ENCODE measurements at places on chromosomes 5 and 9.

- DNase-seq, result no peak
Observed at GRCh38 chr5:50969151-50970031, 303.0 kb downstream of the PARP8 start.

- no peak for DNase-seq
Observed at GRCh38 chr5:167993771-167994170, 297.7 kb upstream of the WWC1 start.

- no peak for DNase-seq
Observed at GRCh38 chr9:96130970-96131369, 171.0 kb downstream of the HSD17B3 start.

DNA sequence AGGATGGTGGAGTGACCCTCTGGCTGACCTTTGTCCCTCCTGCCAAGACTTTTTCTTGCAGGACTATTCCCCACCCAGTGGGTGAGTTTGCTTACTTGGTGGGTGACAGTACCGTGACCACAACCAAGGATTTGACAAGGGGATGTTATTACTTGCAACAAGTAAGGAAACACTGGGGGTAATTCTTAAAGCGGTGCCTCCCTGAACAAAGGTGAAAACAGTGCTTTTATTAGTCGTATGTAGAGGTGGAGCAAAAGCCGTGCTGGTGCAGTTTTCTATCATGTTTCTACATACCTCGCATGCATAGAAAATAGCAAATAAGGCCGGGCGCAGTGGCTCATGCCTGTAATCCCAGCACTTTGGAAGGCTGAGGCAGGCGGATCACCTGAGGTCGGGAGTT lies 41.0 kb upstream of the KDM4C start:
- DNase-seq, result no peak

DNA sequence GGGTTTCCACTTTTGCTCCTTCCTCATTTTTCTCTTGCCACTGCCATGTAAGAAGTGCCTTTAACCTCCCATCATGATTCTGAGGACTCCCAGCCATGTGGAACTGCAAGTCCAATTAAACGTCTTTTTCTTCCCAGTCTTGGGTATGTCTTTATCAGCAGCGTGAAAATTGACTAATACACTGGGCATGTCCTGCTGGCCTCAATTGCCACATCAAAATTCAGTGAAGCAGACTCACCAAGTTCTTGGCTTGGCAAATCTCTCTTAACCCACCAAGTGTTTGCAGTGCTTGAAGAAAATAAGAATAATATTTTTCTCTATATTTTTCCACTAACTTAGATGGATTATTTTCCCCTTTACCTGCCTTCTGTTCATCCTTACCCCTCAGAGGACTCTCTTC lies 212.0 kb downstream of the BRINP1 start:
- no peak for DNase-seq

- peak; percentile 19 for DNase-seq
Observed at GRCh38 chr5:90484540-90484939, 9.9 kb downstream of the POLR3G start.

GRCh38 chr5:57956636-57957035 lies 474.0 kb upstream of the ACTBL2 start:
- no peak for DNase-seq

- no peak for DNase-seq
Observed at GRCh38 chr9:34385561-34386230, 9.0 kb upstream of the MYORG start.

DNA sequence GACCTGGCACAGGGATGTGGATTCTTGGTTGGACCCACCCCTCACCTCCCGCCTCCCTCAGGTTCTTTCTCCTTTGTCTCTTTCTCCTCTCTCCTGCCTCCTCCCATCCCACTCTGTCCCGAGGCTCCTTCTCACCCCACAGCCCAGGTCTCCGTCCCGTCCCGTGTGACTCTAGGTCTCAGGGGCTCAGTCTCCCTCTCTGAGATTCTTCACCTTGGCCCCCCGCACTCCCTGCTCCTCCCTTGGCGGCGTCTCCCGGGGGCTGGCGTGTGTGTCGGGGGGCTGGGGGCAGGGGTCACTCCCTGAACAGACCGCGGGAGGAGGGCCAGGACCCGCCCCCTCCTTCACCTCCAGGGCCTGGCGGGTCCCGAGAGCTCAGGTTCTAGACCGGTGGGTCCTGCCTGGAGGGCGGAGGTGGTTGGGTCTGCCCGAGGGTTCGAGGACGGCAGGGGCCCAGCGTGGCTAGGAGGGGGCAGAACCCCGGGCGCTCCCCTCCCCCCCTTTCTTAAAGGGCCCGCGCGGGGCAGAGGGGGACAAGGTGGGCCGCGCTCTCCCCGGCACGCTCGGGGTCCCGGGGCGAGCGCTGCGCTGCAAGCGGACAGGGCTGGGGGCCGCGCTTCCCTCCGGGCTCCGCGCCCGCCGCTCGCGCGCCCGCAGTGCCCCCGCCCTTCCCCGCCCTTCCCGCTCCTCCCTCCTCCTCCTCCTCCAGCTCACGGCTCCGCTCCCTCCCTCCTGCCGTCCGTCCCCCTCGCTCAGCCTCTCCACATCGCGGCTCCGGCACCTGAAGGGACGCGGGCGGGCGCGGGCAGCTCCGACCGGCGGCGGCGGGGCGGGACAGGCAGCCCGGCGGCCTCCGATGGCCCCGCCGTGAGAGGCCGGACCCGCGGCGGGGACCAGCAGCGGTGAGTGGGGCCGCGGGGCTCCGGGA lies at the start of gene PSD2:
Gene PSD2 (plus strand): TSS at position 735 of the 928 bp plus-strand sequence. CDS start 13,633 bp downstream, outside the sequence.
- DNase-seq, result peak; percentile 9

DNA sequence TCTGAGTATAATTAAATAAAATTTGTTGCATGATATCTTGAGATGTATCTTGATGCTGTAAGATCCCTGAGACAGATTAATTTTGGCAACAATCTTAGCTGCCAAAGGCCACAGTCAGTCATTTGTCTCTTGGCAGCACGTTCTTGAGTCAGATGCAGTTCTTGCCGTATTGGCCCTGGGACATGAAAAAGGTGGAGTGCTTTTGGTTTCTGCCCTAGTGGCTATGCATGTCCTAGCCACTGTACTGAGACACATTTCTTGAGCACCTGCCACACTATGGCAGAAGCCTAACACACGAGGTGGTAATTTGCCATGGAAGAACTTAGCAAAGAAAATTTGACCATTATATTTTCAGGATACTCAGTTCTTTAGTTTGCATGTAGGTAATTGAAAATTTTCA lies 45.0 kb upstream of the PHF2 start:
- DNase-seq, result no peak

DNA sequence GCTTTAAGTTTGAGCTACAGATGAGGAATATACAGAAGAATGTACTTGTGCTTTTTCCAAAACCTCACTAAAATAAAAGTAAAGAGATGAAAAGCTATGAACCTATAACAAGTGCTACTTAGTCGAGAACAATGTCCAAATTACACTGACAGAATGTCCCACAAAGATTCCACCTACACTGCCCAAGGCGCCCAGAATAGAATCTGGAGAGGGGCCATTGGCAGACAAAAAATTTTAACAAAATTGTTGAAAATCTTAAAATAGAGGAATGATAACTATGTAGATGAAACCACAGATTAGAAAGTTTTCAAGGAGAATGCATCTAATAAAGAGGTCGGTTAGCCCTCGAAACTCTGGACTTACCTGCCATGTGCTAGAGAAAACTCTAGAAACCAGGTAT lies 235.3 kb downstream of the CETN3 start:
- DNase-seq, result peak; percentile 6

DNA sequence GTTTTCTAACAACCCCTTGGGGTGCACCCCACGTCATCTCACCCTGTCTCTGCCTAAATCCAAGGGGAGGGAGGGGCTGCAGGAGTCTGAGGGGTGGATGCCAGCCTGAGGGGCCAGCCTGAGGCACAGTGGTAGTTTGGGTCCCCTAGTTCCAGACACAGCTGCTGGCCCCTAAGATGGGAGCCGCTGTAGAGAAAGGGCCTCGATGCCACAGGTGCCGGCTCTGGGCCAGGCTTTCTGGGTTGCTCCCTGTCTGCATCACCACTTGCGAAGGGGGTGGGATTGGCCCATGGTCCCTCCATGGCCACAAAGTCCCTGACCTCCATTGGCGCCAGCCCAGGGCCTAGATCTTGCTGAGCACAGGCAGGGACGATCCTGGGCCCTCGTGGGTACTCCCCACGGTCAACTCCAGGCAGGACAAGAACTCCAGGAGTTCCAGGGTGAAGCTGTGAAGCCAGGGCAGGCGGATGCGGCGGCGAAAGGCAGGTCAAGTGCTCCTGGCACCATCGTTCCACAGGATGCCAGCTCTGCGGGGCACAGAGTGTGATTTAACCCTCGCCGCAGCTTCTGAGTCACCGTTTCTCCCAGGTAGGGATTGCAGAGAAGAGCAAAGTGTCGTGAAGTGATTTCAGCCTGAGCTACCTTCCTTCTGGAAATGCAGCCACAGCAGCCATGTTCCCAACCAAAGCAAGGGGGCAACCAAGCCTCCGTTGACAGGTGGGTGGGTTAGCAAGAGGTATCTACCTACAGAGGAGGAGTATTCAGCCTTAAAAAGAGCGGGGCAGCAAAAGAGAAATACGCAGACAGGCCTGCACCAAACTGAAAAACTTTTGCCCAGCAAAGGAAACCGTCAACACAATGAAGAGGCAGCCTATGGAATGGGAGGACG lies 41.6 kb upstream of the EXOC3 start:
- DNase-seq, result no peak

GRCh38 chr5:75948438-75948837 lies 134.7 kb upstream of the SV2C start:
- DNase-seq, result no peak

DNA sequence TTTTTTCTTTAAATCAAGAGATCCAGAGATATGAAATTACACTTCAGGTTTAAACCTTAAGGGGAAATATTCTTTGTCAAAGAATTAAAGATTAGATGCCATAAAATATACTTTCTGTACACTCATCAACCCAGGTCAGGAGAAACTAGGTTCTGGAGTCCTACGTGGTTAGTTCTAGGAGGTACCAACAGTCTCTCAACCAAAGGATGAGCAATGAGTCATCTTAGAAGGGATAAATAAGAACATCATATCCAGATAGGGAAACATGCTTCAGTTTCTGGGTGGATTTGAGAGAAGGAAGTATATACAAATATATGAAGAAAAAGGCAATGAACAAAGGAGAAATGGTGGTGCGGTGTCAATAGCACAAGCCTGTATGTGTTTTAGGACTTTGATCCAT lies 98.2 kb downstream of the CSNK1G3 start:
- peak; percentile 16 for DNase-seq

GRCh38 chr5:136033234-136033633 lies 4.4 kb downstream of the TGFBI start:
- no peak for DNase-seq

DNA sequence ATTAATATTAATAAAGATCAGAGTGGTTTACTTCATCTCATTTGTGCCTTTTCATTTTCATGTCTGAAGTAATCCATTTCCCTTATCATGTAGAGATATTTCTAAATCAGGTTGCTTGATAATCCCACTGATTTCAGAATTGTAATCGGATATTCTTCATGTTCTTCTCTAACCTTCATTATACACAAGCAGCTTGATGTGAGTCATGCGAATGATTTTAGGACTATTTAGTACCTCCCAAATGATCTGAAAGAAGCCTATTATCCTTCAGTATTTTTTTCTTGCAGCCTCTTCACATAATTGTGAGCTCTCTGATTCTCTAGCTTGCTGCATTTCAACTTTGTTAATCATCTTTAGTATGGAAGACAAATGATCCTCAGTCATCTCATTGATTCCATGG lies 182.0 kb downstream of the GIN1 start:
- peak; percentile 33 for DNase-seq

DNA sequence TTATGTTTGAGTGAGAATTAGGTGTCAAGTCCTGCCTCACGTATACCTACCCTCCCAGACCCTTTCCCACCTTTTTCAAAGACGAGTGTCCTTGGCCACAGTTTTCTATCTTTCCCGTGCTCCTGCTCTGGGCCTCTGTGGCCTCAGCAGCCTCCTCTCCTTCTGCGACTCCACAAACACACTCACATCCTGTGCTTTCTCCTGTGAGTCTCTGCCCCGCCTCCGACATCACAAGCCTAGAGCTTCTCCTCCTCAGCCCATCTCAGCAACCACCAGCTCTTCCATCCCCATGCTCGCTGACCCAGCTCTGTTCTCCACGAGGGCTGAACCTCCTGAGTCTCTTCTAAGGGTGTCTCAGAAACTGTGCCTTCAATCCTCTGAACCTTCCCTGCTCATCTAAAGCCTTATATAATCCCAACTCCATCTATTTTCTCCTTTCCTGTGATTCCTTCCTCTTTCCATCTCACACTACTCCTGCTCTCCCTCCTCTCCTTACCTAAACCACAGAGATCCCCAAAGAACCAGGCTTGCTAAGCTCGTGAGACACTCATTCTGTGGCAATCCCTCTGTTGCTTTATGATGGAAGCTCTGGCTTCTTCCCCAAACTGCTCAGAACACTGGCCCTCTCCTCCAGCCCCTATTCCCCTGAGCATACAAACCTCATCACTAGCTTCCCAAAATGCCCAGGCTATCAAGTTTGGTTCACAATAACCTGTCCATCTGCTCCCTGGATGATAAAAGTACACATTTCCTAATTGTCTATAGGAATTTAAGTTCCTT lies 55.2 kb downstream of the RASEF start:
- DNase-seq, result peak; percentile 26

DNA sequence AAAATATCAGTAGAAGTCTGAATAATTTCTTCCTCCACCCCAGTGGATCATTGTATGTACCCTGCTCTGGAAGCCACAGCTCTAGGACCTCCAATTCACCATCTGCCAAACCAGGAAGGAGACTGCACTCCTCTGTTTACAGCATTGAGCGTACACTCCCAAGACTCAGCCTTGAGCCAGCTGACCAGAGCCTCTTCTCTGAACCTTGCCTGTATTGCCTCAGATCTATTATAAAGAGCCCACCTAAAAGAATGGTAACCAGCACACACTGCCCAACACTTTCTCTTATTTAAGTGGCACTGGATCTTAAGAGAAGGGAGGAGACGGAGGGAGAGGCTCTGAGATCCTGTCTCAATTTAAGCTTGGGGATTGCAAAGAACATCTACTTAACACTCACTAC lies 217.8 kb upstream of the RASEF start:
- DNase-seq, result no peak

DNA sequence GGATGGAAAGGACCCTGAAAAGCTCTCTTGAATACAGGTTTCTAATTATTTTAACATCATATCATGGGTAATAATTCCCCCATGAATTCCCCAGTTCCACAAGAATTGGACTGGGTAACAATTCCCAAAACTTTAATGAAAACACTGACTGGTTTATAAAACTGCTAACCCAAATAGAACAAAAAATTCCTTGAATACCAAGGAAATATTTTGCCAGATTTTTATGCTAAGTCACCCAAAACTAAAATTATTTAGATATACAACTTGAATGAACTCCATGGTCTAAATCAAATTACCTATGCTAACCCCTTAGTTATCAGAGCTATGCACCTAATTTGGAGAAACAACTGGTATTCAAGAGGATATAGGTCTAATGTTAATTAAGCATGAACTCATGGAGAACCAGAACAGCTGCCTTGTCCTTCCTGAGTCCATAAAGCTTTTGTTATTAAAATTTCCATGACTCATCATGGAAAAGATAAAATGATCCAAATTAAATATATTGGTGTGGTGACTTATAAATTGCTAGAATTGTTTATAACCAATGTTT lies 164.9 kb upstream of the TUT7 start:
- peak; percentile 13 for DNase-seq
